Muscle of back (tissue), 13 donors: ENCODE measurements at places on chromosomes 6 and 20.
A peak's percentile ranks its signal among the peaks of the same experiment; 100 is the strongest.

DNA sequence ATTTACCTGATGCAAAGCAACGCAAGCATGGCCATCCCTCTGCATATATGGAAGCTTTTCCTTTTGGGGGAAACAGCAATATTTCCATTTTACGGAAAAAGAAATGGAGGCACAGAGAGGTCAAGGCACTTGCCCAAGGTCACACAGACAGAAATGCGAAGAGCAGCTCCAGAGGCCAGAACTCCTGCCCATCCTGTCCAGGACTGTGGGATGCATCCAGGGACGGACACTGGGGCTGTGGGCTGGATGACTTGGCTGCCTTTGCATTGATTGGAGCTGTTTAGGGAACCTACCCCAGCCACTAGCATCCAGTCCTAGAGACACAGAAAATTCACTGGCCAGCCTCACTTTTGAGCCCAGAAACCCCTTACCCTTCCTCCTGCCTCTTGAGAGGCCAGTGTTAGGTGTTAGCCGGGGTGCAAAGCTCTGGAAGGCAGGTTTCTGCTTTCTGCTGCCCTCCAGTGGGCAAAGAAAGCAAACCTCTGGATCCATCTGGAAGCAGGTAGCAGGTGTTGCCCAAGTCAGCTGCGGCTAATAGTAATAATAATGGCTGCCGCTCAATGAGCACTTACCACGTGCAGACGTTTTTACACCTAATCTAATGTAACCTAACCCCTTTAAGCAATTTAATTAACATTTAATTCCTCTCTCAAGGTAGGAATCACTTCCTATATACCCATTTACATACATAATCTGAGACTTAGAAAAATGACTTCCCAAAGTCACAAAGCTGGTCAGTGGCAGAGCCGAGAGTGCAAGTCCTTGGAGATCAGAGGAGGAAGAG lies 31.7 kb upstream of the CCN5 start:
- no peak for DNase-seq

DNA sequence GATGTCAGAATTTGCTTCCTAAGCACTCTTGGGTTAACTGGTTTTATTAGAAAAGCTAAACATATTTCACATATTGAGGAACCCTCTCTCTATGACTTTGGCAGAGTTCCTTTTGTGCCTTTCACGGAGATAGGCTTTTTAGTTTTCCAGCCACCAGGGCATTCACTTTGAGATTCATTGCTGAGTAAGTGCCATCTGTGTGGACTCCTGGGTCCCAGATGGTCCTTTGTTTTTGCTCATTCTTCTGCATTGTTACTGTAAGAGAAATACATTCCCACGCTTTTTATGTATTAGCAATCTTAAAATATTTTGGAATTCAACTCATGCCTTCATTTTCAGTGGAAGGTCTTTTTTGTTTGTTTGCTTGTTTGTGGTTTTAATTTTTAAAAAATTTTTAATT lies 76.3 kb upstream of the PHACTR2 start:
- no peak for DNase-seq

DNA sequence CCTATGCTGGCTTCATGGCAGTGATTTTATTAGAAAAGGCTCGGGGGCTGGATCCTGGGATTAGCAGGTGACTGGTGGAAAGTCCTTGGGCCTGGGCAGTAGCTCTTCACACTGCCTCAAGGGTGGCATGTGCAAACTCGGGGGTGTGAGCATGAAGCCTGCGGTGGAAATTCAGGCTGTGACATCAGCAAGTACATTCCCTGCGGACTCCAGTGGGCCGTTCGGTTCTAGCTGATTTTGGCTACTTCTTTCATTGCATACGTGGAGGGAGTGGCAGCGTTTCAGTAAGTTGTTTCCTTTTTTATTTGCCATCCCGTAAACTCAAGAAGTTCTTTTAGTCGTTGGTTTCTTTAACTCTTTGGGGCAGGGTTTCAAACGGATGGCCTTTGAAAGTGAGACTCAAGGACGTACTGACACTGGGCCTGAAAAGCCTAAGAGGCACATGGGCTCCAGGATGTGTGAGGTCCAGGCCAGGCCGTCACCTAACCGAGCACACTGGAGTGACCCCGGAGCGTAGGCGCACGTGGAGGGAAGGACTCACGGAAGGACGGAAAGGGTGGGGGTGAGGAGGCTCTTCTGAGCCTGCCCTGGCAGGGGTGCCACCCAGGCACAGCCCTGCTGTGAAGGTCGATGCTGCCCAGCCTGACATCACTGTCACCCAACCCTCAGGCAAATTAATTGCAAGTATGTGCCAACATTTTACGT lies 104.0 kb upstream of the FRMD1 start:
- DNase-seq: no peak

GRCh38 chr6:108665495-108666196 lies 104.9 kb downstream of the FOXO3 start:
- no peak for DNase-seq

DNA sequence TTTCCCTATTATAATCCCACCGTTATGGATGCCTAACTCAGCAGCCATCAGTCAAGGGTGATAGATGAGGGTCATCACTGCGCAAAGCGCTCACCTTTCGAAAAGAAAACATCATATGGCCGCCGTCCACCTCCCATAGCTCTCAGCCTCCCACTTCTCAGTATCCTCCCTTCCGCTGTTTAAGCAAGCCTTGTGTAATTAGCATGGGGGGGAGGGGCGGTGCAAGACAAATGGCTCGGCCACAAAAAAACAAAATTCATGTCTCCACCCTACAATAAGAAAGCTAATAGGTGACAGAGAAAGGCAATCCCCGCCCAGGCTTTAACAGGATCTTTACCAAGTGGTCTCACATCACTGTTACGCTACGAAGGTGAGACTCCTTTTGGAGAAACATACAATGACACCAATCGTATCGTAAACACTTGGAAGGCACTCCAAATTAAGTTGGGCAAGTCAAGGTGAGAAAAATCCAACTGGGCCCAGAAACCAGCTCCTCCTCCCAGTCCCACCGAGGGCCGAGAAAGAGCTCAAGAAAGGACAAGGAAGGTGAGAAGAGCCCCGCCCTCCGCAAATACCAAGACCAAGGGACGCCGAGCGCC lies 645 bp downstream of the DDX39B start:
- peak; percentile 51 for DNase-seq

GRCh38 chr6:17476511-17476910 lies 83.1 kb downstream of the CAP2 start:
- no peak for DNase-seq

GRCh38 chr6:3913958-3914337 lies 64.8 kb downstream of the FAM50B start:
- DNase-seq: no peak

- DNase-seq: peak; percentile 91
Observed at GRCh38 chr6:36094753-36095496, 35.4 kb upstream of the MAPK13 start.

- DNase-seq: no peak
Observed at GRCh38 chr6:27541212-27541932, 68.5 kb upstream of the ZNF184 start.

- no peak for DNase-seq
Observed at GRCh38 chr20:33345342-33345741, 56.0 kb downstream of the CDK5RAP1 start.

- peak; percentile 28 for DNase-seq
Observed at GRCh38 chr6:142367501-142368018, 65.8 kb downstream of the ADGRG6 start.

DNA sequence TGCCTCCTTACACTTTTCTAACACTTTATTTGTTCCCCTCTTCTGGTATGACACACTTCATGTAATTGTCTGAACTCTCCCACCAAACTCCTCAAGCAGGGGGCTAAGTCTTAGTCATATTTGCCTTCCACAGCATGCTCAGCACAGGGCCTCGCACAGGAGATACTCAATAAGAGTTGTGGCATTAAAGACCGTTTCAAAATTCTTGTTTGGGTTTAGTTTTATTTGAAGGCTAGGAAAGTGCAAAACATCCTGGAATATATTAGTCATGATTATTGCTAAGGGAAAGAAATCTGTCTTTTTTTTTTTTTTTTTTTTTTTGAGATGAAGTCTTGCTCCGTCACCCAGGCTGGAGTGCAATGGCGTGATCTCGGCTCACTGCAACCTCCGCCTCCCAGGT lies 137.6 kb upstream of the ECI2 start:
- DNase-seq: no peak

- no peak for DNase-seq
Observed at GRCh38 chr20:24765316-24766142, 183.5 kb upstream of the CST7 start.

- no peak for DNase-seq
Observed at GRCh38 chr6:136144251-136145023, 105.7 kb downstream of the MTFR2 start.

DNA sequence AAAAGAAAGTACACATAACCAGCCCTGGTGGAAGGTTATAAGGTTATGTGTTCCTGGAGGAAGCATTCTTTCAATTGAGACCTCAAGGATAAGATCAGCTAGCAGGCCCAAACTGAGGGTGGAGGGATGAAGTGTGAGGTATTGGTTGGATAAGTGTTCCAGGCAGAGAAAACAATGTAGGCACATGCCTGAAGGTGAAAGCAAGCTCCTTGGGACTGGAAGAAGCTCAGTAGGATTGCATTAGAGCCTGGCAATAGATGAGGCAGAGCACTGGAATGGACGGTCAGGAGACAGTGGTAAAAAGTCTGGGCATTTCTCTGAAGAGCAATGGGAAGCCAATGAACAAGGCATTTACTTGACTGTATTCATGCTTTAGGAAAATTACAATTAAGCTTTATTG lies 89.9 kb upstream of the SHLD1 start:
- no peak for DNase-seq

DNA sequence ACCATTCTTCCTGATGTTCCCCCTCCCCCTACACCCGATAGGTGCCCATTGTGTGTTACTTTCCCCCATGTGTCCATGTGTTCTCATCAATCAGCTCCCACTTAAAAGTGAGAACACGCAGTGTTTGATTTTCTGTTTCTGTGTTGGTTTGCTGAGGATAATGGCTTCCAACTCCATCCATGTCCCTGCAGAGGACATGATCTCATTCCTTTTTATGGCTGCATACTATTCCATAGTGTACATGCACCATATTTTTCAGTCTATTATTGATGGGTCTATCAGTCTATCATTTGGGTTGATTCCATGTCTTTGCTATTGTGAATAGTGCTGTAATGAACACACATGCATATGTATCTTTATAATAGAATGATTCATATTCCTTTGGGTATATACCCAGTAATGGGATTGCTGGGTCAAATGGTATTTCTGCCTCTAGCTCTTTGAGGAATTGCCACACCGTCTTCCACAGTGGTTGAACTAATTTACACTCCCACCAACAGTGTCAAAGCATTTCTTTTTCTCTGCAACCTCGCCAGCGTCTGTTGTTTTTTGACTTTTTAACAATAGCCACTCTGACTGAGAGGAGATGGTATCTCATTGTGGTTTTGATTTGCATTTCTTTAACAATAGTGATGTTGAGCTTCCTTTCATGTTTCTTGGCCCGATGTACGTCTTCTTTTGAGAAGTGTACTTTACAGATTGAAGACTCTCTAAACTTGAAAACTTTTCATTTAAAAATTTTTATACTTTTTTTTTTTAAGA lies 41.0 kb upstream of the GCNT2 start:
- DNase-seq: no peak

GRCh38 chr20:20752712-20753111 lies 40.3 kb upstream of the RALGAPA2 start:
- DNase-seq: no peak

GRCh38 chr20:497979-498378 lies 35.6 kb upstream of the TBC1D20 start:
- no peak for DNase-seq

GRCh38 chr6:14614631-14615030 lies 497.1 kb downstream of the CD83 start:
- DNase-seq: no peak

DNA sequence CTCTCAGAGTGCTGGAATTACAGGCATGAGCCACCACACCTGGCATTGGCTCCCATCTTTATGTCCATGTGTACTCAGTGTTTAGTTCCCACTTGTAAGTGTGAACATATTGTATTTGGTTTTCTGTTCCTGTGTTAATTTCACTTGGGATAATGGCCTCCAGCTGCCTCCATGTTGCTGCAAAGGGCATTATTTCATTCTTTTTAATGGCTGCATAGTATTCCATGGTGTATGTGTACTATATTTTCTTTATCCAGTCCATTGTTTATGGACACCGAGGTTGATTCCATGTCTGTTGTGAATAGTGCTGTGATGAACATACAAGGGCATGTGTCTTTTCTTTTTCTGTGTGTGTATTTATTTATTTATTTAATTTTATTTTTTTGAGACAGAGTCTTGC lies 47.7 kb downstream of the MYO6 start:
- DNase-seq: no peak

GRCh38 chr6:81451787-81452186 lies 300.7 kb downstream of the TENT5A start:
- DNase-seq: peak; percentile 73

GRCh38 chr6:160084198-160084776 lies 37.3 kb upstream of the SLC22A1 start:
- DNase-seq: no peak

DNA sequence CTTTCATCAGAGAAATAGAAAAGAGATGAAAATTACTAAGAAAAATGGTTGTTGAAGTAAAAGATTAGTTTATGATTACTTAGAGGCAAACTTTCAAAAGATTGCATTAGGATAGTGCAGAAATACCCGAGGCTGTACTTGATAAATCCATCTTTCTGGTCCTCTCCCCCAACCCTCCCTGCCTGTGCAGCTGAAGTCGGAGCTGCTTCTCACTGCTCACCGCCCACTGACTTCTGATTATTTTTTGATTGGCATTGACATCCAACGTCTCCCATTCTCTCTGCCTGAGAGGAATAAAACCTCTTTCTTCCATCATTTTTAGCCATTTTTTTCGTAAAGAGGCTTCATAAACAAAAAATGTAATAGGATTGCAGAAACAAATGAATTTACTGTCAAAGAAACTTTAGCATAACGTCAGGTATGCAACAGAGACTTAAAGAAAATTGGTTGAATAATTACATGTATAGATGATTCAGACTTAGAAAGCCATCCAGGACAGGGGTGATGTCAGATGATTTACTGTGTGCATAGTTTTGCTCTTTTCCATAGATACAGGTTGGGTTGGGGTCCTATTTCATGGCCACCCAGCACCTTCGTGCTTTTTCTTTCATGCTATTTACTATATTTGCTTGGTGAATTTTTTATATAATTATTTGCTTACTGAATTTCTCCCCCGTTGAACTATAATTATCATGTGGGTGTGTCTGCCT lies 53.6 kb upstream of the EDN3 start:
- no peak for DNase-seq

DNA sequence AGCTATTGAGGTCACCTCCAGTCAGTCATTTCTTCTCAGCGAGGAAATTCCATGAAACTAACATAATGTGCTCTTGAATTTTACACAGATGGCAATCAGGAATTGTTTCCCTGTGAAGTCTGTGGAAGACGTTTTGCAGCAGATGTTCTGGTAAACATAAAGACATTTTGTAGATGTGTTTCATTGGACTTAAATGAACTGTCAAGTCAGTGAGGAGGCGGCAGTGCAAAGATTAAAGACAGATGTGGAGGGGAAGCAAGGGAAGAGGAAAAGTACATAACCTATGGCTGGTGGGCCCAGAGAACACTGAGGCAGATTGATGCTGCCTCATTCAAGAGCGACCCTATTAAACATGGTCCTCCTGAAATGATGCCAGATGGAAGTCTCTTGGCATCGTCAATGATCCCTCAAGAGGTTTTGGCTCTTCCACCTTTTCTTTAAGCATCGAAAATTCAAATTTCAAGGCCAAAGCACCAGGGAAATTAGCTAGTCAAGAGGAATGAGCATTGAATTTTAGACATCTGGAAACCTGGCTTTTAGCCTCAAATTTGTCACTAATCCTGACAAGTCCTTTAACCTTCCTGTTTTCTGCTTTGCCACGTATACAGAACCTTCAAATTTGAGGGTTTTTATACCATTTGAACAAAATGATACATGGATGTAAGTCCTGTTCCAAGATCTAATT lies 20.1 kb downstream of the ZC2HC1B start:
- peak; percentile 91 for DNase-seq
